Lower lobe of right lung (tissue), 2 donors: ENCODE measurements at places on chromosomes 5 and 9. TPM values are rescaled to one million over a fixed set of nuclear protein-coding genes. Genes with fewer than 3 reads are reported as not detected.
A peak's percentile ranks its signal among the peaks of the same experiment; 100 is the strongest.

DNA sequence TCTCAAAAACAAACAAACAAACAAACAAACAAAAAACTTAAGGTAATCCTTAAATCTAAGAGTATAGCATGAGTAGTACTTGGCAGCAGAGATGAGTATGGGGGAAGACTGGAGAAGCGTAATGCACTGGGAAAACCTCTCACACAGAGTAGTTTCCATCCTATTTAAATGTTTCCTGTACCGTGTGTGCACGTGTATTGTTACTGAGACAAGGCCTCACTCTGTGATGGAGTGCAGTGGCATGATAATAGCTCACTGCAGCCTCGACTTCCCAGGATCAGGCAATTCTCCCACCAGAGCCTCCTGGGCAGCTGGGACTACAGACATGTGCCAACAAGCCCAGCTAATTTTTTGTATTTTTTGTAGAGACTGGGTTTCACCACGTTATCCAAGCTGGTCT, 2.9 kb downstream of the UIMC1 start:
- H3K4me3 ChIP-seq, result no peak overlapping the region
- H3K27ac ChIP-seq, result no peak overlapping the region
- DNase-seq, result no peak
- no peaks in the 10 kb centered on the region for H3K27me3 ChIP-seq
- peaks cover 21% of the 10 kb centered on the region for H3K4me1 ChIP-seq

DNA sequence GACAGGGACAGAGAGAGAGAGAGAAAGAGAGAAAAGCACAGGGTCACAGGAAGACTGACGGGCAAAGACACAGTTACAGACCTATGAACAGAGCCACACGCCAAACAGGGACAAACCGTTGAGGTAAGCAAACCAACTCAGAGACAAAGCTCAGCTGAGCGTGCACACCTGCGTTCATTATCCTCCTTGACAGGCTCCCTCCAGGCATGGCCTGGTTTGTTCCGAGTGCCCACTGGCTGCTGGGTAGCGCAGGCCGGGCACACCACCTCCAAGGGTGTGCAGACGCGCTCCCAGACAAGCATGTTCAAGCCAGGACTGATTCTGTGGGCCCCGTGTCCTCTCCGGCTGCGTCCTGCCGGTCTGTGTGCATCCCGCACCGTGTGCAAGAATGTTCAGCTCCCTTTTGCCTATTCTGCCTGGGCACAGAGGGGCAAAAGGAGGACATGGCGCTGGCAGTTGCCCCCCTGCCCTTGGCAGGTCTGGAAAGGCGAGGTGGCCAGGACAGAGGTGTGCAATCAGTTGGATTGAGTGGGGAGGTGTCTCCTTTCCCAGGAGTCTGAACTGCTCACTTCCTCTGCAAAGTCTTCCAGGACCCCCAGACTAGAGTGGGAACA, 467 bp upstream of the SMIM32 start:
- H3K4me1 ChIP-seq, result peaks cover 18% of the 10 kb centered on the region
- no peaks in the 10 kb centered on the region for H3K36me3 ChIP-seq
- peak overlapping the region; percentile 38 for H3K4me3 ChIP-seq
- H3K27ac ChIP-seq, result no peak overlapping the region
- DNase-seq, result no peak
- peaks cover 55% of the 10 kb centered on the region for H3K27me3 ChIP-seq

MARVELD2 gene
- 26.2 TPM for total RNA-seq

DNA sequence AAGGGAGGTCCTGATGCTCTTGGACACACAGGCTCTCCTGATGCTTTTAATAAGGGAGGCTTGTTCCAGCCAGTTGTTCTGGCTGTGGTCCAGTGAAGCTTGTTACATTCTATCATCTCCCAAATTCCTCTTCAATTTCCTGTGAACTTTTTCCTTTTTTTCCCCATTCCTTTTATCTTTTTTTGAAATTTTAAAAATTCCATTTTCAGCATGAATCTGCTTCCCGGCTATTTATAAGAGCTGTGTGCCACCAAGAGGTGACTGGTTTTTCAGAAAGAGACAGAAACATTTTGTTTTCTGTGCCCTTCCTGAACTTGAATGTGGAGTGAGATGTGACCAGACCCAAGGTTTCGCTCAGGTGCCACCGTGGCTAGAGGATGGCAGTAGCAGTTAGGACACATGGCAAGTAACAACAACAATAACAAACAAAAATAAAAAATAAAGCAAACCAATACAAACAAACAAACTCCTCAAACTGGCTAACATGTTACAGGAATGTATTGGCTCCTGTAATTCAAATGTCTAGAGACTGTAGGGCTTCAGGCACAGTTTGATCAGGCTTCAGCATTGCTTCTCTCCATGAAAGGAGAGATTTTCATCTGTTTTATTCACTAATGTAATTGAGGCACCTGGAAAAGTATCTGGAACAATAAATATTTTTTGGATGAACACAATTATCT, 121.1 kb downstream of the BOD1 start:
- DNase-seq, result no peak
- peaks cover 6% of the 10 kb centered on the region for H3K27me3 ChIP-seq
- H3K4me1 ChIP-seq, result no peaks in the 10 kb centered on the region

DNA sequence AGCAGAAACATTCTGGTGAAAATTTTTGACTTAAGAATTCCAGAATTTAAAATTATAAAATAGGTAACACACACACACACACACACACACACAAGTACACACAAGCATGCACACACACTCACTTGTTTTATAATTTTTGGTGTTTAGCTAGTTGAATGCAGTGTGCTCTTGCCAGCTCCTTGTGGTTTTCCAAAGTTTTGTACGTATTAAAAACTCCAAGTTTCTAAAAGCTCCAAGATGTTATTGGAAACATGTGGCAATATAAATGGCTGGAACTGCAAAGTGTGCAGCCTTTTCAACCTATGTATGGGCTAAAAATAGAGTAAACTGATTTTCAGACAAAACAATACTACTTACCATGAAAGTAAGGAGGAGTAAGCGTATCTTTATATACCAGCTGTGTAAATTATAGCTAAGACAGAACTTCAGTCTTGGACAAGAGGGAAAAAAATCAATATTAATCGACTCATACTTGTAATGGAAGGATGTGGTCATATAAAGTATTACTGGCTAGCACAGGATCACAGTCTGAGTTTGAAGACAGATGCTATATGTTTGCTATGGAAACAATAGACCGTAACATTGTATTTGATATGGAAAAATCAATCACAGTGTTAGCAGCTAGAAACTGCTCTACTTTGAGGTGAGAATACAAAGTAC, 727.1 kb upstream of the GRAMD2B start:
- no peak overlapping the region for H3K4me3 ChIP-seq
- H3K4me1 ChIP-seq, result peaks cover 7% of the 10 kb centered on the region
- DNase-seq, result no peak

PLPP7 gene
- total RNA-seq, result 1.7 TPM
